ENCODE measurements at places on chromosomes 5 and 9.

- no peak for DNase-seq
Observed at GRCh38 chr9:126701813-126702140, 88.0 kb downstream of the LMX1B start.

DNA sequence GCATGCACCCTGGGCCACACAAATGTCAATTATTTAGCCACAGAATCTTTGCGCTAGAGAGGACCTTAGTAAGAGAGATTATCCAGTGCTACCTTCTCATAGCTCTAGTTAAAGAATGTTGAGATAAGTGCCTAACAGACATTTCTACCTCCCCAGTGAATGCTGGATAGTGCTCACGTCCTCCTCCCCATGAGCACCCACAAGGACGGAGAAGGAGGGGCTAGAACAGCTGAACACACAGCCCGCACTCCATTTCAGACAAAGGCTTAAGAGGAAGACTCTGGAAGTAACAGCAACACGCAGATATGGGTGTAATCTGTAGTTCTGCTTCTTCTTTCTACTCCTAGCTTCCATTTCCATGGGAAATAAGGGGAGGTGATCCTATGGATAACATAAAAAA, 120.5 kb downstream of the FEM1C start:
- DNase-seq: no peak

GRCh38 chr5:134555890-134556311, 30.4 kb downstream of the JADE2 start:
- peak; percentile 86 for DNase-seq

GRCh38 chr5:170104710-170105109, 987 bp upstream of the FOXI1 start:
- no peak for DNase-seq

- DNase-seq: no peak
Observed at GRCh38 chr9:89079391-89079790, 88.1 kb downstream of the S1PR3 start.

- DNase-seq: no peak
Observed at GRCh38 chr5:153919161-153919560, 119.5 kb downstream of the FAM114A2 start.

DNA sequence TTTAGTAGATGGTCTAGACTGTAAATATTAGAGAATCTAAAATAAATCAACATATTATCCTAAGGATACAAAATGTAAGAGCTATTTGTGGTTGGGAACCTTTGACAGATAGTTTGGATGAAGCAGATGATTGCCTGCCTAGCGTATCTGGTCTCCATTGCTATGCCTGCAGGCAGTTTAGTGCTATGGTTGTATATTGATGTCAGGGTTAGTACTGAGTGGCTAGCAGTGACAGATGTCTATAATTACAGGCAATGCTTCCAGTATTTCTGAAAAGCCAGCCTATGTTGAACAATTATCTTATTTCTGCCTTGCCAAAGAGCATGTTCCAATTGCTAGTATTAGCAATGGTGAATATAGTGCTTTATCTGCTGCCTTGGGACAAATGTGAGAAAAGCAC, 151.3 kb upstream of the TLX3 start:
- no peak for DNase-seq

DNA sequence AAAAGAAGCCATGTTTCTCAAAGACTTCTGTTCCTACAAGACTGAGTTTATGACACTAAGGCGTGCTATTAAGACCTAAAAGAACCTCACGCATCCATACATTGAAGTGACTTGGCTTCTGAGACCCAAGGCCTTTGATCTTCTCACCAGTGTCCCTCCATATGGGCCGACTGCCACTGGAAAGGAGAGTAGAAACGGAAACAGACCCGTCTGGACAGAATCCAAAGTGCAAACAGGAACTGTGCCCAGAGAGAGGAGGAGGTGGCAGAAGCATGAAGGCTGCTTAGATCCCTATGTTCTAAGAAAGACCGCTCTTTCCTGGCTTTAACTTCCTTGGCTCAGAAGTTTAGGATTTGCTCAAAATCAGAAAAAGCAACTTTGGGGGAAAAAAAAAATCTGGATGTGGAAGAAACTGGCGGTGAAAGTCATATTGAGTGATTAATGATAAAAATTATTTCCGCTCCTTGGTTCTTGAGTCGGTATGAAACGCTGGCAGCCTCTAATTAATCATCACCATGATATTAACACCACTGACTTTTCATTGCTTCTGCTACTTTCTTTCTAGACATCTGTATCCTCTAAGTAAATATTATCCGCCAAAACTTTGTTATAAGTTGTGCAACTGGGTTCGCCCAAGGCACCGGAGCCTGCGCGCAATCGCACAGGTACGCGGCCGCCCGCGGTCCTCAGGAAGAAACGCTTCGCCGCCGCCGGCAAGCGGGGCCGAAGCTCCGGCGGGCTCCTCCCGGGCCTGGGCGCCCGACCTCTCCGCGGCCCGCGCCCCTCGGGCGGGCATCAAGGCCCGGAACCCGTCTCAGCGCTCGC, 726 bp downstream of the DAP start:
- DNase-seq: no peak

GRCh38 chr5:119397518-119398380, 41.9 kb downstream of the TNFAIP8 start:
- no peak for DNase-seq

DNA sequence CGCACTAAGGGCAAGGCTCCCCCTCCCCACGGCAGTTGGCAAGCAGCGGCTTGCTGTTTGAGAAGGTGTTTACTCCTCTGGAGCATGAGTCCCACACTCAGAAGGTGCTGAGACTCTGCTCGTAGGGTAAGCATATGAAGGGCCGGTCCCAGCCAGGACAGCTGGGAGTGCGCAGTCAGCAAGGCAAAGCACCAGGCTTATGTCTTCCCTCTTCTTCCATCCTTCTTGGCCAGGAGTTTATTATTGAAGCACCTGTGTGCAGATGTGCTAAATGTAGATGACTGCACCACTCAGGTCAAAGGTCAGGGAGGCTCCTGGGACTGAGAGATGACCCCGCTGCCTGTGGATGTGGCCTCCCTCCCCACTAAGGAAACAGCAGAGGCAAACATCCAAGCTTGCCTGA, 27.0 kb upstream of the CDKN2AIPNL start:
- DNase-seq: no peak

GRCh38 chr5:135447298-135447929, at the start of gene DCANP1:
TSS of gene DCANP1 (minus strand) at chr5:135447348. CDS start at chr5:135447108, 240 bp downstream.
- DNase-seq: no peak

DNA sequence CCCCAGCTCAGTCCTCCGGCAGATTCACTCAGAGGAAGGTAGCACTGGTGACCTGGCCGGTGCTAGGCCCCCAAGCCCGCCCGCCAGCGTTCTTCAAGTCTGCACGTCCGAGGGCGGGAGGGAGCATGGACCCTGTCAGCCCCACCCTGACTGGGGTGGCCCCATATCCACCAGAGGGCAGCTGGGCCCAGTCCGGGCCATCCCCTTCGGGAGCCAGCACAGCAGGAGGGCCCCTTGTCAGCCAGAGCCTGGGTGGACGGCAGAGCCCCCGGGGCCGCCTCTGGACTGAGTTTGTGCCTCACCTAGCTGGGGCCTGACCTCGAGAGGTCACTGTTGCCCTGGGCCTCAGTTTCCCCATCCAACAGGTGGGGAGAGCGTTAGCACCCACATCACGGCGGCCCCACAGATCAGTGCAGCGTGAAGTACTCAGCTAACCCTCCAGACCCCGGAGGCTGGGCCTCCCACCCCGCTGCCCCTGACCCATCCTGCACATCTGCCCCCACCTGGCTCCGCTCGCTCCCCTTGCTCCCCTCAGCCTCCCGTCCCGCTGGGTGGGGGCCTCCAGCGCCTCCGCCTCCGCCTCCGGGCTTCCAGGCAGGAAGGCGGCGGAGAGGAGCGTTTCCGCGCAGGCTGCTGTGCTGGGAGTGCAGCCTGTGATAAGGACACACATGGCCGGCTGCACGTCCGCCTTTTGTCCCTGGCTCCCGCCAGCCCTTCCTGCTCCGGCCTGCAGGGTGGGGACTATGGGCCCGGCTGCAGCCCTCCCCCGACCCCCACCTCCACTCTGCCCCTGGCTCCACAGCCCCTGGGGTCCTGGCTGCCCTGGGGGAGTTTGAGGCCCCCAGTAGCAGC, 16.6 kb upstream of the EGFL7 start:
- no peak for DNase-seq

DNA sequence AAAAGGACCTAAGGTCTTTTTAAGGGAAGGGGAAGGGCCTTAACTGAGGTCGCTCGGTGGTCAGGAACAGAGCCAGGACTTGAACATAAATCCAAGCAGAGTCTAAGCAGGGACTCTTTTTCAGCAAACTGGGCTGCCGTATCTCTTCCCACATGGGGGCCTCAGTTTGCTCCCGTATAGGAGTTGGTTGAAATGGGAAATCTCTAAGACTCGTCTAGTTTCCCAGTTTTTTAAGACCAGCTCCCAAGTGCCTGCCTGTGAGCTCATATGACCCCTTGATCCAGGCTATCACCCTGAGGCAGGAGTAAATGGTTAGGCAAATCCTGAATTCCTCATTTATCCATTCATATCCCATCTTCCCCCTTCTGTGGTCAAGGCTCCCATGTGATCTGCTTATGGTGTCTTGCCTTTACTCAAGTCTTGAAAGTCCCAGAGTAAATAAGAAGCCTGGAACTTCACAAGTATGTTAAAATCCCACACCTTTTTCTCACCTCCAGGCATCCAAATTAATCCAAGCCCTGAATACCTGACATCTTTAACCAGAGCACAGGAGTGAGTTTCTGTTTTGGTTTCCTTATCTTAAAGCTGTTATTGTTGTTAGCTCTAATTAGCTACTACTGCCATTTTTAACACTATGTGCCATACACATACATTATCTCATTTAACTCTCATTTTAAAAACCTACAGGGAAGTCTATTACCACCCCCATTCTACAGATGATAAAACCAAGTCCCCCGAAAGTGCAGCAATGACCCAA, 3.0 kb downstream of the ARSI start:
- DNase-seq: no peak

DNA sequence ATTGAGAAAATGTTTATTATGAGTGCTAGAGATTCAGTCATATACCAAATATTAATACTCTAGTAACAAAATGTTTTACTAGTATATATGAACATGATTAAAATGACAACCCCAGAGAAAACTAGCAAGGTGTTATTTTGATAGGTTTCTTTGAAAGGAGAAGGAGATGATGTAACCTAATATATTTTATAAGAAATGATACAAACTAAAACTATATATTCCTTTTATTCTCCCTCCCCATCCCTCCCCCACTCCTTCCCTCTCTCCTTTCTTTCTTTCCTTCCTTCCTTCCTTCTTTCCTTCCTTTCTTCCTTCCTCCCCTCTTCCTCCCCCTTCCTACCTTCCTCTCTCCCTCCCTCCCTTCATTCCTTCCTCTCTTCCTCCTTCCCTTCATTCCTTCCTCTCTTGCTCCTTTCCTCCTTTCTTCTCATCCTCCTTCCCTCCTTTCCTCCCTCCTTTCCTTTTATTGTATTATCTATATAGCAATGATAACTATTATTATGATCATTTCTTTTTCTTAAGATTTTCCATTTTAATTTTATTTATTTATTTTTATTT, 215.3 kb upstream of the MEF2C start:
- no peak for DNase-seq

DNA sequence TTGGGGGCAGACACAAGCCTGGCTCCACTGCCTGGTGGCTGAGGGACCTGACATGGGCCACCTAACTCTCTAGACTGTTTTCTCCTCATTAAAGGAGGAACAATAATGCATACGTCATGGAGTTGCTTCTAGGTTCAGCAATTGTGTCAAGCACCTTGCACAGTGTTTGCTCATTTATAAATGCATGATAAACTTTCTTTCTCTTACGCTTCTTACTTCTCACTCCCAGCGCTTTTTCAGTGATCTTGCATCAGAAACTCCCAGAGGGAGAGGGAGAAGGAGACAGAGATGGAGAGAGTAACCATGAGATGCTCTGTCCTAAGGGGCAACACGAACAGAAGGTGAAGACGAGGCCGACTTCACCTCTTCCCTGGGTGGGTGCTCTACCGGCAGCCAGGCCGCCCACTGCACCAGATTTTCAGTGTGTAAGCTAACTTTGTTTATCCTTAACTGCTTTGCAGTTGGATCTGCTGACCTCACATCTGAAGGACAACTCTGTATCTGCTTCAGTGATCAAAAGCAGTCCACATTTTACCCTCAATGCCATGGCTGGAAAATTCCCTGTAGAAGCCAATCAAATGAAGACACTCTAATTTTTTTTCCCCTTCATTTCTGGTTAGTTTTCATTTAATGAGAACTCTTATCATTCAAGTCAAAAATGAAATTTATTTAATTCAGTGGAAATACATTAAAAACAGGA, 35.3 kb downstream of the MED27 start:
- no peak for DNase-seq

- no peak for DNase-seq
Observed at GRCh38 chr9:92728831-92729734, 35.5 kb downstream of the BICD2 start.

DNA sequence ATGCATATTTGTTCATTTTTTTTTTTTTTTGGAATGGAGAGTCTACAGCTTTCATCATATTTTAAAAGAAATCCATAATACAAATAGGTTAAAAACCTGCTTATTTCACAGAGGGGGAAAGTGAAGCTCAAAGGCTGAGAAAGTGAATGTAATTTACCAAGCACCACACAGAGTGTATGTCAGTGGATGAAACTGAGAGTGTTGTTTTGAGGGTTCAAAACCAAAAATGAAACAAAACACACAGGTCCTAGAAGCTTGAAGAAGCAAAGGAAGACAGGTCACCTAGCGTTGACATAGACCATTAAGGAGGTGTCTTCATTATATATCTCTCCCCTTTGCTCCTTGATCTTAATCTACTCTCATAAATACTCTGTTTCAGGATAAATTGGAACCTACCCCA, 7.5 kb downstream of the NMUR2 start:
- no peak for DNase-seq

GRCh38 chr5:135714126-135714894, 120.2 kb upstream of the SLC25A48 start:
- no peak for DNase-seq
